ENCODE measurements at places on chromosomes 3 and 15. TPM values are rescaled to one million over a fixed set of nuclear protein-coding genes. Genes with fewer than 3 reads are reported as not detected.

The PLA2G4D gene
- not detected for total RNA-seq

GRCh38 chr3:152222327-152222726 lies 46.4 kb upstream of the MBNL1 start:
- ATAC-seq: peak; percentile 76

DNA sequence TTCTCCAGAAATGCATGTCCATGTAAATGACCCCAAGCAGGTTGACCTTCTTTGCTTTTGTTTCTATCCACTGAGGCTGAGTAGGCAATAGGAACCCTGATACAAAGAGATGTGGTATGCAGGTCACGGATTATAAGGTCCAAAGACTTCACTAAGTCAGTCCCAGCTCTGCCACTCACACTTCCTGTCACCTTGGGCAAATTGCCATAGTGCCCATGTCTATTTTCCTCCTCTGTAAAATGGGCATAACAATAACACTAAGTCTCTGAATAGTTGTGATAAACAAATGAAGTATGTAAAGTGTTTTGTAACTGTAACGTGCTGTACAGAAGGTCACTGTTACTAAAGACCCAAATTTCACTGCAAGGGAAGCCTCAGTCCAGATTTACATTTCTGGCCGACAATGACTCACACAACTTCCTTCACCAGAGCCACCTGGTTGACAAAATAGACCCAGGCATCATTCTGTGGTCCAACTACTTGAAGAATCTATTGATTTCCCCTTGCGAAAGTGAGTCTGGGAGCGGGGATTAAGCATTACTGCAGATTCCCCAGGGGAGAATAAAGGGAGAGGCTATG lies 175.4 kb upstream of the LPP start:
- no peak for ATAC-seq

GRCh38 chr3:182058488-182058887 lies 346.8 kb downstream of the SOX2 start:
- no peak for ATAC-seq

The ACKR2 gene
- 6.9 TPM for total RNA-seq
